ENCODE measurements at places on chromosomes 4 and X. TPM values are rescaled to one million over a fixed set of nuclear protein-coding genes. Genes with fewer than 3 reads are reported as not detected.

DNA sequence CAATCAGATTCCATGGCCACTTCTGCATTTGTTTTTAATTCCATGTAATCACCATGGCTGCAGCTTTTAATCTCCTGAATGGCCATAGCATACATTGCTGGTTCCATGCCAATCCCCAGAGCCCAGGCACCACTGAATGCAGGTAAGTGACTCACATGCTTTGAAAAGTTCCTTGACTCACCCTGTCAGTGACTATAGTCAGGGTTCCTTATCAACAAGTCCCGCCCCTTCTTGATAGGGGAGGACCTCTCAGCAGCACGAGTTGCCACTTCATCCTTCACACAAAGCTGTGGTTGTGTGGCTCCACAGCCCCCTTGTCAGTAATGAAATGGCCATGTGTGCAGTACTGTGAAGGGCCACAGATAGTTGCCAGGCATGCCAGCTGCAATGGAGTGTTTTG, 516.6 kb downstream of the PPARGC1A start:
- no peaks in the 10 kb centered on the region for H3K36me3 ChIP-seq
- H3K27ac ChIP-seq: no peak overlapping the region
- no peak for DNase-seq
- H3K4me3 ChIP-seq: no peak overlapping the region

DNA sequence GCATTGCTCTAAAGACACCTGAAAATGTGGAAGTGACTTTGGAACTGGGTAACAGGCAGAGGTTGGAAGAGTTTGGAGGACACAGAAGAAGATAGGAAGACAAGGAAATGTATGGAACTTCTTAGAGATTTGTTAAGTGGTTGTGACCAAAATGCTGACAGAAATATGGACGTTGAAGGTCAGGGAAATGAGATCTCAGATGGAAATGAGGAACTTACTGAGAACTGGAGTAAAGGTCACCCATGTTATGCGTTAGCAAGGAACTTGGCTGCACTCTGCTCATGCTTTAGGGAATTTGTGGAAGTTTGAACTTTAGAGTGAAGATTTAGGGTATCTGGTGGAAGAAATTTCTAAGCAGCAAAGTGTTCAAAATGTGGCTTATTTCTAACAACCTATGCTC, 99.4 kb downstream of the FAM13A start:
- no peaks in the 10 kb centered on the region for H3K36me3 ChIP-seq
- no peaks in the 10 kb centered on the region for H3K4me1 ChIP-seq
- no peak for DNase-seq

DNA sequence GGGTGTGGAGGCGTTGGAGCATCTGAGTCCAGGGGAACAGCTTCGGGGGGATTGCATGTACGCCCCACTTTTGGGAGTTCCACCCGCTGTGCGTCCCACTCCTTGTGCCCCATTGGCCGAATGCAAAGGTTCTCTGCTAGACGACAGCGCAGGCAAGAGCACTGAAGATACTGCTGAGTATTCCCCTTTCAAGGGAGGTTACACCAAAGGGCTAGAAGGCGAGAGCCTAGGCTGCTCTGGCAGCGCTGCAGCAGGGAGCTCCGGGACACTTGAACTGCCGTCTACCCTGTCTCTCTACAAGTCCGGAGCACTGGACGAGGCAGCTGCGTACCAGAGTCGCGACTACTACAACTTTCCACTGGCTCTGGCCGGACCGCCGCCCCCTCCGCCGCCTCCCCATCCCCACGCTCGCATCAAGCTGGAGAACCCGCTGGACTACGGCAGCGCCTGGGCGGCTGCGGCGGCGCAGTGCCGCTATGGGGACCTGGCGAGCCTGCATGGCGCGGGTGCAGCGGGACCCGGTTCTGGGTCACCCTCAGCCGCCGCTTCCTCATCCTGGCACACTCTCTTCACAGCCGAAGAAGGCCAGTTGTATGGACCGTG, 2.2 kb downstream of the AR start:
- no peak for DNase-seq
- no peak overlapping the region for H3K27ac ChIP-seq
- H3K36me3 ChIP-seq: no peaks in the 10 kb centered on the region
- no peaks in the 10 kb centered on the region for H3K27me3 ChIP-seq
- no peak overlapping the region for H3K4me3 ChIP-seq
- no peaks in the 10 kb centered on the region for H3K4me1 ChIP-seq

DNA sequence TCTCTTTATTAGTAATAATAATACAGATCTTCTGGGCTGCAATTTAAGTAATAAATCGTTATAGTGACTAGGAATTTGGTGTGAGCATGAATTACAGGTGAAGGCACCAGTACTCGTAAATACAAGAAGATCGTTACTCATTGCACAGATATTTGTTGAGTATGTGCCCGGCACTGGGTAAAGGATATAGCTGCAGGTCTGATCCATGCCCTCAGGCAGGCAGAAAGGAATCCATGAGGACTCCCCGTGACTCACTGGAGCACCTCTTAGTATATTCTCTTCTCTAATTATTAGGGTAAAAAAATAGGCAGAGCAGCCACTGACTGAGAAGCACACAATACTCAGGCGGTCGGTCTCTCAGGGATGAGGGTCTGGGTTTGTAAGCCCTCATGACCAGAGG, 868.3 kb downstream of the RAB28 start:
- no peak for DNase-seq
- H3K4me3 ChIP-seq: no peak overlapping the region

DNA sequence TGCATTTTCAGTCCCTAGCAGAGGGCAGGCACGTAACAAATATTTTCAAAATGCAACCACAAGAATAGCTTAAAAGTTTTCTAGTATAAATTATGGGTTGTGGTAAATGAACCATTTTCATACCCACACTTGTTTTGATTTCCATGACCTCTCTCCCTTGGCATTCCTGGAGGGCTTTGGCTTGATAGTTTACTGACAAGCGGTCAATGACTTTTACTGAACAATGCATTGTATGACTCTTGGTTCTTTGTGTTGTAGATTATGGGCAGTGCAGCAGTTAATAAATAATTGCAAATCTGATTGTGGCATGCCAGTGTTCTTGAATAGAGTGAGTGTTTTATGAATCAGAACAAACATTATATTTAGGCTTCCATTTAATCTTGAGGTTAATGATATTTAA, 285.2 kb upstream of the ARX start:
- no peak for DNase-seq
- H3K4me1 ChIP-seq: no peaks in the 10 kb centered on the region
- H3K36me3 ChIP-seq: no peaks in the 10 kb centered on the region
- no peak overlapping the region for H3K4me3 ChIP-seq
- no peak overlapping the region for H3K27ac ChIP-seq
- no peaks in the 10 kb centered on the region for H3K27me3 ChIP-seq

- no peaks in the 10 kb centered on the region for H3K36me3 ChIP-seq
- H3K4me3 ChIP-seq: no peak overlapping the region
- no peak overlapping the region for H3K27ac ChIP-seq
- H3K4me1 ChIP-seq: no peaks in the 10 kb centered on the region
- no peaks in the 10 kb centered on the region for H3K27me3 ChIP-seq
These were observed 65.9 kb downstream of the AMMECR1 start for GRCh38 chrX:110251961-110252360.

DNA sequence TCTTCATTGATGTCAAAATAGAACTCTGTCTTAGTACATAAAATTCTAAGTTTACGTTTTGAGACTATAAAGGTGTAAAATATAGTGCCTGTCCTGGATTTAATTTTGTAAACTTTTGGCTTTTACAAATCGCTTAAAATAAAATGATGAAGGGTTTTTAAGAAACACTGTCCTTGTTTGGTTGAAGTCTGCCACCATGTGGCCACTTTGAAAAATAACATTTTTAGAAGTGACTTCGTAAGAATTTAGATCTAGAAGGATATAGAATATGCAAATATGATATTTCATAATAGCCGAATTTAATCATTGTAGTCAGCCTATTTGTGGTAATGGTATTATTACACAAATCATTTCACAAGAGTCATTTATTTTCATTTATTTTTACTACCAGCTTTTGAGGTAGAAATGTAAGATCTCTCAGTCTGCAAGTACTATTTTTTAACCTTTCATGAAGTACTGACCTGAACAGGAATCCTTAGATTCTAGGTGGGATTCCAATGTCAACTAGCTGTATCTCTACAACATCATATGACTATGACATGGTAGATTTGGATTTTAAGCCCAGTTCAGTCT, 31.0 kb upstream of the FAT4 start:
- no peaks in the 10 kb centered on the region for H3K27me3 ChIP-seq
- no peaks in the 10 kb centered on the region for H3K36me3 ChIP-seq
- no peak overlapping the region for H3K4me3 ChIP-seq

DNA sequence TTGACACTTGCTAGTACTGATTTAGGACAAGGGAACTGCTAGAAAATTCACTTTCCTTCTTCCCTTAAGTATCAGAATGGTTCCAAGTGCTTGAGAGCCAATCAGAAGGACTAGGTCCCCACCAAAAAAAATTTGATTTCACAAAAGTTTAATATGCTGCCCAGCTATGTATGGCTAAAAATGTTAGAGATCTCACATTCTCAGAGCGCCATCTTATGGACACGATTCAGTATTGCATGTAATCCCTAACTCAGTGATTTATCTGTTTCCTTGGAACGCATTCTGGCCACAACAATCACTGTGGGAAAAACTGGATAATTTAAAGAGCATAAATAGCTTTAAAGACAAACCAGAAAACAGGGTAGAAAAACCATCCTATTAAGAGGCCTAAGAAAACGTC, 255.1 kb upstream of the GPC4 start:
- no peak overlapping the region for H3K4me3 ChIP-seq
- DNase-seq: peak; percentile 19
- H3K27me3 ChIP-seq: no peaks in the 10 kb centered on the region
- no peak overlapping the region for H3K27ac ChIP-seq
- H3K4me1 ChIP-seq: no peaks in the 10 kb centered on the region

- H3K27ac ChIP-seq: no peak overlapping the region
- DNase-seq: peak; percentile 27
- H3K4me3 ChIP-seq: peak overlapping the region; percentile 55
- no peaks in the 10 kb centered on the region for H3K27me3 ChIP-seq
These were observed 1.2 kb downstream of the HMGB3 start for GRCh38 chrX:150984169-150984824.

DNA sequence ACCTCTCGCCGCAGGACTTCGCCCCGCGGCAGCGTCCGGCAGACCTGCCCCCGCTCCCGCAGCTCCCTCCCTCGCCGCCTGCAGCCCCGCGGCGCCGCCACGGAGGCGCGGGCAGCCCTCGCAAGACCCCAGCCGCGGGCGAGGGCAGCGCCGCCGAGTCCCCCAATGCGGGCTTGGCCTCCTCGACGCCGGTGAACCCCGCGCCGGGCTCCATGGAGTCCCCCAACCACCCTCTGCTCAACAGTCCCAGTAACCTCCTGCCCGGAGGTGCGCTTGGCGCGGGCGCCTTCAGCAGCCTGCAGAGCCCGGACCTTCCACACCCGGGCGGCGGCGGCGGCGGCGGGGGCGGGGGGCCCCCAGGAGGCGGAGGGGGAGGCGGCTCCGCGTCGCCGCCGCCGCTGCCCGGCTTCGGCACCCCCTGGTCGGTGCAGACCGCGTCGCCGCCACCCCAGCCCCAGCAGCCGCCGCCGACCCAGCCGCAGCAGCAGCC, 1.2 kb downstream of the CPEB2 start:
- H3K4me3 ChIP-seq: no peak overlapping the region
- peak overlapping the region; percentile 100 for H3K27ac ChIP-seq
- H3K27me3 ChIP-seq: no peaks in the 10 kb centered on the region
- peak; percentile 81 for DNase-seq

- H3K4me3 ChIP-seq: no peak overlapping the region
- H3K36me3 ChIP-seq: no peaks in the 10 kb centered on the region
- DNase-seq: peak; percentile 2
- no peaks in the 10 kb centered on the region for H3K27me3 ChIP-seq
- H3K27ac ChIP-seq: no peak overlapping the region
These were observed 586.5 kb upstream of the FTHL17 start for GRCh38 chrX:31658360-31658759.

- no peak for DNase-seq
- no peaks in the 10 kb centered on the region for H3K4me1 ChIP-seq
- H3K4me3 ChIP-seq: no peak overlapping the region
- H3K36me3 ChIP-seq: no peaks in the 10 kb centered on the region
- H3K27me3 ChIP-seq: no peaks in the 10 kb centered on the region
These were observed 10.7 kb downstream of the TIMM8A start for GRCh38 chrX:101337776-101338271.

GRCh38 chr4:93749292-93749761, 79.2 kb upstream of the ATOH1 start:
- no peak for DNase-seq
- H3K4me1 ChIP-seq: peaks cover 4% of the 10 kb centered on the region
- H3K27me3 ChIP-seq: no peaks in the 10 kb centered on the region
- H3K36me3 ChIP-seq: no peaks in the 10 kb centered on the region

DNA sequence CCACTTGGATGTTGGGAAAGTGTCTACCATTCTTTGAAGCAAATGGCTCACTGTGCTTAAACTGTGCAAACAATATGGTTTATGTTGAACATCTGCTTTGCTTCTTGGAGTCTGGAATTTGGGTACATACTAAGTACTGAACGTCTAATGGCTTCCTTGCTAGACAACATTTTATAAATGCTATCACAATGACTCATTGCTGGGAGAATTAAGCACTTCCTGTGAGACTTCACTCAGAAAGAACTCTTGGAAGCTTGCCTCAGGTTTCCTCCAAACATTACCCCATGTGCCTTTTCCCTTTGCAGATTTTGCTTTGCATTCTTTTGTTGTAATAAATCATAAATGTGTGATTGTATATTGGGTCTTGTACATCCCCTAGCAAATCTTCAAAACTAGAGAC, 139.7 kb downstream of the PACRGL start:
- no peaks in the 10 kb centered on the region for H3K36me3 ChIP-seq
- DNase-seq: no peak
- H3K4me1 ChIP-seq: no peaks in the 10 kb centered on the region

Gene ZNF275
- total RNA-seq: 17.9 TPM

Gene CXCL6
- total RNA-seq: not detected

Gene KLF8
- total RNA-seq: 42.7 TPM

Gene C4orf50
- total RNA-seq: 0.02 TPM

Gene LRP2BP
- total RNA-seq: 1.6 TPM

Gene LONRF3
- 1.2 TPM for total RNA-seq

Gene ADH1B
- total RNA-seq: not detected

Gene SSX3
- not detected for total RNA-seq

Gene MAGEA2
- total RNA-seq: not detected

Gene HHIP
- 0.39 TPM for total RNA-seq

Measured in B cell (primary cell).